ENCODE measurements at places on chromosomes 3 and 15. TPM values are rescaled to one million over a fixed set of nuclear protein-coding genes. Genes with fewer than 3 reads are reported as not detected.

DNA sequence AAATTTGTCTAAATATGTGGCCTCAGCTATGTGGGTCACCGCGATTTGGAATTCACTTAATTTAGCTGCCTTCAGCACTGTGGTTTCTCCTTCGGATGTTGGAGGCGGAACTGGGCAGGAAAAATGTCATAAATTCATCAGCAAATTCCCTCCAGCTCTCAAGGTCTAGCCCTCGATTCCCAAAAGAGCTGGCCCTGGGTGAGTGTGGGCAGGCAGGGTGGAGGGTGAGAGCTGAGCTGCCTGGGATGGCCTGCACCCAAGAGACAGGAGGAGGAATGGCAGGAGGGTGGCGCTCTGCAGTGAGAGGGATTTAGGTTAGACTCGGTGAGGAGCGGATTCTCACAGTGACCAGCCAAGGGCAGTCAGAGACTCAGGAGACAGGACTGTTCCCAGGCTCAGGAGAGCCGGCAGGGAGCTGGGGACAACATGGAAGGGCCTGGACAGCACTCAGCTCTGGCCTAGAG, 57.1 kb downstream of the FEM1B start:
- no peak for ATAC-seq

- ATAC-seq = no peak
Observed at GRCh38 chr15:41825145-41825544, 2.7 kb upstream of the JMJD7 start.

DNA sequence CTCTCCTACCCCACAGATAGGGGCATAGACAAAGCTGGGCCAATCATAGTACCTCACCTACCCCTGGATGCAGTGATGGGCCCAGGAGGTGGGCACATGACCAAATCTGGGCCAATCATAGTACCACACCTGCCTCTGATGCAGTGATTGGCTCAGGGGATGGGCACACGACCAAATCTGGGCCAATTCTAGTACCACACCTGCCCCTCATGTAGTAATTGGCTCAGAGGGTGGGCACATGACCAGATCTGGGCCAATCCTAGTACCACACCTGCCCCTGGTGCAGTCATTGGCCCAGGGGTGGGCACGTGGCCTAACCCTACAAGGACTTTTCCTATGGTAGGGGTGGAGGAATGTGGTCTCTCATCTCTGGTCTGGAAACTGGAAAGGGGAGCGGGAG, 56.9 kb upstream of the MEF2A start:
- ATAC-seq = no peak

GRCh38 chr15:89201465-89202005, 19.8 kb downstream of the RLBP1 start:
- ATAC-seq = no peak

Gene ITIH3
- total RNA-seq = not detected

- ATAC-seq = no peak
Observed at GRCh38 chr3:197434830-197435229, 120.9 kb downstream of the BDH1 start.

Gene SCAMP5
- total RNA-seq = 5.1 TPM

Gene SLC22A14
- total RNA-seq = 0.11 TPM

Gene GOLGA8G
- total RNA-seq = not detected

Gene BNC1
- not detected for total RNA-seq

Gene SLC28A2
- not detected for total RNA-seq

DNA sequence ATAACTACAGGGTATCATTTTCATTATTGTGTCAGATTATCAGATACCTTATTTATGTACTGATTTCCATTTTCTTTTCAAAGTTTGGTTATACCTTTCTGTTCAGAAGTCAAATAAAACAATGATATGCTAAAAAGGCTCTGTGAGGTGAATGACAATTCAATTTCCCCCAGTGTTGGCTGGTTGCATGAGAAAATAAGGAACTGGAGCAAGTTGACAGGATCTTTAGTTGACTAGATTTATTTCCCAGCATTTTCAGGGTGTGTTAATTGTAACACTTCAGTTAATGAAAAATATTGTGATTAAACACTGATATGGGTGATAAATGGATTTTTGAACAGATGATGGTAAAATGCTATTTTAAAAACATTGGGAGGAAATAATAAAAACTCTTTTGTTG, 122.8 kb upstream of the FAM3D start:
- ATAC-seq = no peak

GRCh38 chr15:73930371-73930770, 4.1 kb downstream of the LOXL1 start:
- no peak for ATAC-seq

- peak; percentile 31 for ATAC-seq
Observed at GRCh38 chr3:154398084-154398967, 31.7 kb downstream of the GPR149 start.

DNA sequence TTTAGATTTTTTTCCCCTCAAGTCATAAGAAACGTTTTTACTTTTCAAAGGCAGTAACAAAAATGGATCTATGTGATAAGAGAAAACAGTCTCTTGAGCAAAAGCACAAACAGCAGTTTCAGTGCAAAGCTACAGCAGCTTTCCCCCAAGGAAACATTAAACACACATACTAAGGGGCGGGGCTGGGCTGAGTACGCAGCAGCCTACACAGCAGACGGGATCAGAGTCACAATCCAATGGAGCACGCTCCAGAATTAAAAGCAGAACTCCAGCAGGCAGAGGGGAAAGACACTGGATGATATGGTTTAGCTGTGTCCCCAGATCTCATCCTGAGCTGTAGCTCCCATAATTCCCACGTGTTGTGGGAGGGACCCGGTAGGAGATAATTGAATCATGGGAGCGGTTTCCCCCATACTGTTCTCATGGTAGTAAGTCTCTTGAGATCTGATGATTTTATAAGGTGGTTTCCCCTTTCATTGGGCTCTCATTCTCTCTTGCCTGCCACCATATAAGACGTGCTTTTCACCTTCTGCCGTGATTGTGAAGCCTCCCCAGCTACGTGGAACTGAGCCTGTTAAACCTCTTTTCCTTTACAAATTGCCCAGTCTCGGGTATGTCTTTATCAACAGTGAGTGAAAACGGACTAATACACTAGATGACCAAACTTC, 116.2 kb upstream of the SLCO3A1 start:
- ATAC-seq = no peak

Gene TOP2B
- total RNA-seq = 85.9 TPM
